ENCODE measurements at places on chromosomes 16 and 17. TPM values are rescaled to one million over a fixed set of nuclear protein-coding genes. Genes with fewer than 3 reads are reported as not detected.

C17orf67 gene
- 0.60 TPM for total RNA-seq

SDK2 gene
- under 0.01 TPM for total RNA-seq

ATAD5 gene
- total RNA-seq = 0.17 TPM

CDRT4 gene
- 1.5 TPM for total RNA-seq

Data from bronchial smooth muscle cell (primary cell).